ENCODE measurements at places on chromosomes 11 and 22.

GRCh38 chr11:32594272-32594671 is 10.6 kb downstream of the EIF3M start:
- DNase-seq: peak; percentile 45

- no peak for DNase-seq
These were observed 21.5 kb upstream of the TXNRD2 start for GRCh38 chr22:19962909-19963806.

DNA sequence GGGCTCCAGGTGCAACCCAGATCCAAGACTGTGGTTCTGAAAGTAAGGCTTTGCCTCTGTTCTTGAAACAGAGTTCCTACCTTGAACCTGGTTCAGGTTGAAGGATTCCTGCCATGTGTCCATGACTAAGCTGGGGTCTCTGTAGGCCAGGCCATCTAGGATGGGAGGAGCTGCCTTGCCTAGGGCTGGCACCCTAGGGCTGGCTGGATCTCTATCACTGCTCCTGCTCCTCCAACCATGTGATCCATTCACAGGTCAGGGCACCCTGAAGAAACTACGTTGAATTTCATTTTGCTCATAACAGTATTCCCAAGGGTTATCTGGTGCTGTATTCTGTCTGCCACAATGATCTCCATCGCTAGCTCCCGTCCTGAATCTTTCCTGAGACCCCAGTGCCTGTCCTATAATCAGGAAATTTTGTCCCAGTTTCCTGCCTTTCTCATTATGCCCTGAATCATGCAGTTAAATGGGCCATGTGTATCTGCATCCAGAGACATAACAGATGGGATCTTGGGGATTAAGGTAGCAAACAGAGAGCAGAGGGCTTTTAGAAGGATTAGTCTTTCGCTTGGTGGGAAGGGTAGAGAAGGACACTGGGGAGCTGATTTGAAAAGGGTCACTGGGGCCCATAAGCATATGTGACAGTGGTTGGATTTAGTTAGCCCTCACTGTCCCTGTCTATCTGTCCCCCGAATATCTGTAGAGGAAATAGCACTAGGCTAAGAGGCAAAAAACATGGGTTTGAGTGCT is 98.2 kb upstream of the MTMR2 start:
- no peak for DNase-seq

GRCh38 chr11:125451400-125452124 is 44.5 kb downstream of the FEZ1 start:
- no peak for DNase-seq

DNA sequence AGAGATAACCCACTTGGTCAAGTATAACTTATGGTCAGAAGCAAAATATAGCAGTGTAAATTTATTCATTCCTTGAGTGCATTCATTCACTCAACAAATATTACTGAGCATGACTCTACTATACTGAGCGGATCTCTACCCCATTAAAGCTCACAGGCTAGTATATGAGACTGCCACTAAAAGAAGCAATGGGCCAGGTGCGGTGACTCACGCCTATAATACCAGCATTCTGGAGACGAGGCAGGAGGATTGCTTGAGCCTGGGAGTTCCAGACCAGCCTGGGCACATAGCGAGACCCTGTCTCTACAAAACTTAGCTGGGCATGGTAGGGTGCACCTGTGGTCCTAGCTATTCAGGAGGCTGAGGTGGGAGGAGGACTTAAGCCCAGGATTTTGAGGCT is 197.6 kb upstream of the BLID start:
- no peak for DNase-seq

DNA sequence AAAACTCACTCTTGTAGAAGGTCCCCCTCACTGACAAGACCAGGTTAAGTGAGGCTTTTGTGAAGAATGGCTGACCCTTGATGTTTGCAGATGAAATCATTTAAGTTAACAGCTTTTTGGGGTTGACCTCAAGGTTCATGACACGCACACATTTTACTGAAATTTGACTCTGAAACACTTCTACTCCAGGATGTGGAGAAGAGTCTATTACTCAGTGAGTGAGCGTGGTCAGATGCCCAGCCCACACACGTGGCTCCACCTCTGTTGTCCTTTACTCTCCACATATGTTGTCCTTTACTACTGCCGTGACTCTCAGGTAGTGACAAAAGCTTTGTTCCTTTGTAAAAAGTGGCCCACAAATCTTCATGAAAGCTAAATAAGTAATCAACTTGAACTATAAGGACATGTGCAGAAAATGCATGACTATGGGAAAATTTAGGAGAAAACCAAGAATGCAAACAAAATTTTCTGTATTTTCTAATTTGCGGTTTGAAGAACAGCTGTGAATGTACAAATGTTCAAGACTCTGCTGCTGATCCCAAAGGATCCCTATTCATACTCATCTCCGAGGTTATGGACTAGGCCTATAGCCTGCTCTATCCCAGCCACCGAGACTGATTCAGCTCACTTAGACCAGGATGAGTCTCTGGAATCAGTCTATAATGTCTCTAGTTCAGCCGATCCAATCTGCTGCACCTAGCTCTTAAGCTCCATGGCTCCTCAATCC is 22.4 kb downstream of the XRRA1 start:
- no peak for DNase-seq

- no peak for DNase-seq
These were observed 47.6 kb downstream of the OR4C45 start for GRCh38 chr11:50080256-50080655.

- no peak for DNase-seq
These were observed 13.8 kb downstream of the ADA2 start for GRCh38 chr22:17205432-17205831.

- no peak for DNase-seq
These were observed 40.6 kb downstream of the TRMU start for GRCh38 chr22:46376111-46376510.

GRCh38 chr11:126841999-126842398 is 158.6 kb downstream of the KIRREL3 start:
- DNase-seq: no peak

GRCh38 chr22:37427711-37428635 is 694 bp upstream of the ELFN2 start:
- no peak for DNase-seq

- DNase-seq: peak; percentile 11
These were observed 859 bp upstream of the KRTAP5-5 start for GRCh38 chr11:1628506-1629325.

DNA sequence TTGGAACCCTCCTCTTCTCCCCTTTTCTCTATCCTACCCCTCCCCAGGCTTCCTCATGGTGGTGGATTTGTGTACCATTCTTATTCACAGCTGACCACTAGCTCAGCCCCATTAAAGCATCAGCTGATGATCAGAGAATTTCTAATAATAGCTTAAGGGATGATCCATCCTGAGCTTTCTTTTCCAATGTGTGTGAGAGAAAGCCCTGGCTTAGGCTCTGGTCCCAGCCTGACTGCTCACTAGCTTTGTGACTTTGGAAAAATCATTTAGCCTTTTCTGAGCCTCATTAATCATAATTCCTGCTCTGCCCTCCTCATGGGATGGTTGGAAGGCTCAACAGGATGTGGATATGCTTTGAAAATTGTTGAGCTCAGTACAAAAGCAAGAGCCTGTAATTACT is 26.3 kb upstream of the CCDC90B start:
- no peak for DNase-seq

DNA sequence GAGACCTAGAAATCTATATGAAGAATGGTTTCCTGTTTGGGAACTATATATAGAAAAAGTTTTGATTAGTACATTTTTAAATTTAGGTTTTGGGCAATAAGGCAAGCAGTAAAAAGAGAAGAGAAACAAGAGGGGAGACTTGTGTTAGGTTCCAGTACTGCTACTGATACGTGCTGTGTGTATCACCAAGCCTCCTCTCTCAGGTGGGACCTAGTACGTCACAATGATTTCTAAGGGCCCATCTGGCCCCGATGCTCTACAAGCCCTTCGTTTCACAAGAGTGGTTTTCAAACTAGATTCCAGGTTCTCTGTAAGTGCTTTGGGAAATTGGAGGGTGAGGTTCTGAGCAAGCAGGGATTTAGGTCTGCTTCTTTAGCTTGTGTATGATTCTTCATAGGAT is 39.2 kb downstream of the USP35 start:
- no peak for DNase-seq

GRCh38 chr11:43686207-43686606 is 5.7 kb downstream of the HSD17B12 start:
- peak; percentile 48 for DNase-seq

GRCh38 chr22:23144932-23145877 is at the start of gene RAB36:
RAB36 (plus strand) TSS chr22:23145477; CDS start chr22:23146617, 1,140 bp downstream.
- peak; percentile 92 for DNase-seq

DNA sequence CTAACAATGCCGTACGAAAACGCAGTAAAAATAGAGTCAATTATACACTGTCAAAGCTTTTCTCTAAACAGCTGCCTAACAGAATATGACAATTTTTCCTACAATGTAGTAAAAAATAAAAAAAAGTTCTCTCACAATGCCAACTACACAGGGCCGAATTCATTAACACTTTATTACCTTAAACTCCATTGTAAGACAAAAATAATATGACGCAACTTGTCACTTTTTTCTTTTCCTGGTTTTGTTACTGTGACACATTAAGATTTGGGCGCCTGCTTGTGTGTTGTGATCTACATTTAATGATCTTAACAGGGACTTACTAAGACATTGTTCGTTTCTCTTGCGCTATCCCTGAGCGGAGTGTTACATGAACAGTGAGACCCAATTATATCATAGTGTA is 204.1 kb downstream of the INSC start:
- no peak for DNase-seq

DNA sequence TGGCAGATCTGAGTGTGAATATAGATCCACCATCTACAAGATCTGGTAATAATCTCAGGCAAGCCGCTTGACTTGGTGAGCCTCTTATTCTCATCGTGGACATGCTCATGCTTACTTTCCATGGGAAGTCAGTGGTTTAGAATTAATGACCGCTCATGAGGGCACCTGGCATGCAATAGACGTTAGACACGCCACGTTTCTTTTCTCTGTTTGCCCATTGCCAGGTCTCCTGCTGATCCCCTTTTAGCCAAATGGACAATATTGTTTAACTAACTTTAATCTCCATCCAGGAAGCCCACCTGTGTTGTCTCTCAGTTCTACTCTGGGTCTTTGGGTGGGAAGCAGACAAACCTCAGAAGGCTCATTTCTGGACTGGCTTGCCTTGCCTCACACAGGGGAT is 439.1 kb downstream of the ETS1 start:
- no peak for DNase-seq

DNA sequence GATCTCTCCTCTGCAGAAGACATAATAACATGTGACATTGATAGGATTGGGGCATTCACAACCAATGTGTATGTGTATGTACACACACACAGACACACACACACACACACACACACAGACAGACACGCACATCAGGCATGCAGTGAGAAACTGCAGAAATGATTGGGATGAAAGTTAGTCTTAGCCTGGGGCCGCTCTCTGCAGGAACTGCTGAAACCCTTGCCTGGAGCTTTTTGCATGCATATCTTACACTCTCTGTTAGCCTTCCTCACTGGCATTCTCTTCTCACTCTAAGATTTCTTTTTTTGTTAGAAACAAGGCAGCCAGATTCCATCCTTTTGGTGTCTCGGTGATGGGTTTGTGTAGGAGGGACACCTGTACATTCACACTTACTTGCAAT is 337.9 kb downstream of the NELL1 start:
- no peak for DNase-seq

- DNase-seq: no peak
These were observed 40.4 kb downstream of the RRAS2 start for GRCh38 chr11:14318581-14318981.

DNA sequence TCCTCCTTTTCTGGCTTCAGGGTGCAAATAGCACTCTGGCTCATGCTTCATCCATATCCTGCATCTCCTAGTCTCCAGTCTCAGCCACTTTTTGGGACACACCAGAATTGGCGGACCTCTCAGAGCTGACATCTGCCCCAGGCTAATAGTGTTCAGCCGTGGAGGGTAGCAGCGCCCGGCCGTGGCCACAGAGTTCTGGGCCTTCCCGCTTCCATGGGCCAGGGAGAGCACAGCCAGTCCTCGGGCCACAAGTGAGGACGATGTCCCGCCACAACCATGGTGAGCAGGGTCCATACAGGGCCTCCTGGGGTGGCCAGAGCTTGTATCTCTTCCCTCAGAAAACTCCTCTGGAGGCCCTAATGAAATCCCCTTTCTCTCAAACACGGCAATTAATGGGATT is 26.0 kb downstream of the DKK3 start:
- no peak for DNase-seq

DNA sequence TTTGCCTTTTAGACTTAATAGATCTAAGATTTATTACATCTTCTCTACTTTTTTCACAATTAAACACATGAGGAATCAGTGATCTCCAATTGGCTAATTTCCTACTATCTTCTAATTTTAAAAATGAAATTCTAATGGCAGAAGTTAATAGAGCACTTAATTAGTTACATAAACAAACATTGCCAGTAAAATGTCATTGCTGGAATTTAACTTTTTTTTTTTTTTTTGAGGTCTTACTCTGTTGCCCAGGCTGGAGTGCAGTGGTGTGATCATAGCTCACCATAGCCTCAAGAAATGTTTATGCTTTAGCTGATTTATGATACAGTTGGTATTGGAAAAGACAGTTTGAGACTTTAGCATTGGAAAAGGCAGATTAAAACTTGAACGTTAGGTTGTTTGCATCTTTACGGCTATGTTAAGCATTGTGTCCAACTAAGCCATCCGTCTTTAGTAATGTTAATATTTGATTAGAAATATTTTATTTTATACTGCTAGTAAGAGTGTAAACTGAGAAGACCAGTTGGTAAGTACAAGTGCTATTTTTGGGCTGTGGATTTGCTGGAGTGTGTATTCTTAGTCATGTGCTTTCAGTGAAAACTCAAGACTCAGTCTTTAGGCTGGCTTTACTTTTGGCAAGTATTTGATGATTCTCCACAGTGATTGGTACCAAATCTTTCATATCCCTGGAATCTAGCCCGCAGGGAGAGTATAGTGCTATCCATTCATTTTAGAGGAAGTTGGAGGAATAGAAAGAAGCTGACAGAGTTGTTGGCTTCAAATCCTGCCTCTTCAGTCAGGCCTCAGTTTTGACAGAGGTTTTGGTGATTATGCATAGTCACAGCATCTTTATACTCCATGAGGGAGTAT is 4.5 kb downstream of the ANO5 start:
- DNase-seq: no peak
